Activated naive CD4-positive, alpha-beta T cell treated with anti-CD3 and anti-CD28 coated beads, Interleukin-2, amount 10 ng/mL, durations not matched to agents 5 hours and 36 hours (primary cell): ENCODE measurements at places on chromosomes 5 and 9. TPM values are rescaled to one million over a fixed set of nuclear protein-coding genes. Genes with fewer than 3 reads are reported as not detected.

HMMR gene
- total RNA-seq = 52.8 TPM

IL13 gene
- 4.9 TPM for total RNA-seq

GADD45G gene
- 4.5 TPM for total RNA-seq

ZNF366 gene
- not detected for total RNA-seq

SLCO6A1 gene
- total RNA-seq = not detected

PNPLA7 gene
- total RNA-seq = 7.0 TPM

PCDHGA3 gene
- not detected for total RNA-seq

IFNB1 gene
- not detected for total RNA-seq

UBAC1 gene
- 24.3 TPM for total RNA-seq

GMCL2 gene
- total RNA-seq = not detected

STING1 gene
- total RNA-seq = 218 TPM

RASEF gene
- 0.08 TPM for total RNA-seq

KIAA0825 gene
- total RNA-seq = 1.4 TPM

WDR38 gene
- not detected for total RNA-seq

PROB1 gene
- 2.6 TPM for total RNA-seq

GRIA1 gene
- total RNA-seq = not detected

NUDT12 gene
- 0.87 TPM for total RNA-seq

SPOCK1 gene
- not detected for total RNA-seq

OLFM1 gene
- total RNA-seq = not detected

CARD9 gene
- total RNA-seq = 0.22 TPM

CNTFR gene
- total RNA-seq = not detected

PELO gene
- total RNA-seq = 9.6 TPM

TPPP gene
- total RNA-seq = 0.05 TPM

PKD2L2 gene
- not detected for total RNA-seq

SEMA4D gene
- total RNA-seq = 265 TPM

OCLN gene
- 2.2 TPM for total RNA-seq

CDHR2 gene
- 2.1 TPM for total RNA-seq

TERT gene
- 4.0 TPM for total RNA-seq

CNTNAP3B gene
- not detected for total RNA-seq

DPP7 gene
- 289 TPM for total RNA-seq
